ENCODE measurements at places on chromosomes 2 and 18.

DNA sequence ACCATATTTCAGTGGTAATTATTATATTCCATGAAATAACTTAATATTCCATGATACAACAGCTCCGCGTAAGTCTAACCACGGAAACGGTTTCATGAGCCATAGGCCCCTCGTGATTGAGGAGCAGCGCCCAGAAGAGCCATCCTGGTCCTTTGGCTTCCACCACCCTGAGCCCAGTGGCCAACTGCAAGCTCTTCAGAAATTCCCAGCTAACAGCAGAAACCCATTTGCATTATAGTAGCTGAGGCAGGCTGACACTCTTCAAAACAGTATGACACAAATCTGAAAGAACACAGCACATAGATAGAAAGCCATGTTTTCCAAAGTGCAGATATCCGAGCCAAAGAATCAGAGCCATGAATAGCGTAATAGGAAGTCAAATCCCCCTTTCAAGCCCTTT is 120.9 kb upstream of the NFATC1 start:
- no peak for DNase-seq

GRCh38 chr2:58186501-58186900 is 54.6 kb downstream of the FANCL start:
- DNase-seq = no peak

GRCh38 chr2:18132697-18133096 is 254.2 kb downstream of the KCNS3 start:
- DNase-seq = no peak

DNA sequence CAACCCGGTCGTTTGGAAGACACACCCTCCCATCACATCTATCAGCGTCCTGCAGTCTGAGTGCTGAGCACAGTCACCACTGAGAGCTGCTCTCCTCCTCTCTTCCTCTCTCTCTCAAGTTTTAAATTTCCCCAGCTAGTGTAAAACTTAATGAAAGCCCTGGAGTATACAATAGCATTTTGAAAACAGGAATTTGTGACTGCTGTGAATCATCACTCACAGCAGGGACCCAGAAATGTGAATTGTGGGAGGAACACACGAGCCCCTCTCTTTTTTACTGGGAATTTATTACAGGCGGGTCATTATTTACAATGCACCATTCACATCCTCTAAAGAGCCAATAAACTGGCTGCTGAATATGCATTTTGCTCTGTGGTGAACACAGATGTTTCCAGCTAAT is 185.0 kb upstream of the SMIM21 start:
- DNase-seq = no peak

- no peak for DNase-seq
Observed at GRCh38 chr18:9764011-9764481, 55.9 kb downstream of the RAB31 start.

DNA sequence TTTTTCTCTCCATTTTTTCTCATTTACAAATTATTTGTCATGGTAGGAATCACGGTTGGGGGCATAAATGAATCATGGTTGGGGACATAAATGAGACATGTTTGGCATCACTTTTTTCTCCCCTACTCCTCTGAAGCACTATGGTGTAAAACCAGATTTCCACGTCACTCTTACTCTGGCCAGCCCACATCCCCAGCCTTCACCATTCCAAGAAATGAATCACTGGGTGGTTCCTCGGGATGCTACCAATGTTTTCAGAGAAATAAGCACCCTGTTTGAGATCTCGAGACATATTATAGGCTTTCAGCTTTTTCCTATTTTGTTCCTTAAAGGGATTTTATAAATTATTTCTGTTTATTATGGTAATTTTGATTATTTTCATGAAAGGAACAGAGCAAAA is 155.0 kb upstream of the SLC8A1 start:
- DNase-seq = no peak

DNA sequence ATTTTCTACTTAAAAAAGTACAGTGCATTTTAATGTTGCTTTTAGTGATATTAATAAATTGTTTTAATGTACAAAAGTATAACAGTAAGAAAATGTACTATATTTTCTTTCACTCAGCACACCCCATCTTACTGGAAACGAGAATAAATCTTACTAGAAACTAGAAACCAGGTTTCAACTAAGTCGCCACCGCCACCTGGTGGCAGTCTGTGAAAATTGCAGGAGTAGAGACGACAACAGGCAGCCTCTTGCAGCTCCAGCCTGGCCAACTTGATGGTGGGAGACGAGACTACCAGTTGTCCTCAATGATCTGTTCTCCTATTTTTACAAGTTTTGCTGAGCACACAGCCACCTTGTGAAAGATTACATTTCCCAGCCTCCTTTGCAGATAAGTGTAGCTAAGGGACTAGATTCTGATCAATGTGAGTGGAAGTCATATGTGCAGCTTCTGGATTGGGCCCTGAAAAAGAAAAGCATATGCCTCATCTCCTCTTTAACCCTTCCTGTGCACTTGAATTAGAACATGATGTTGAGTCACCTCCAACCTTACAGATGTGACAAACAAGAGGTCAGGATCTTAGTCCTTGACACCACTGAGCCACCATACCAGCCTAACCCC is 8.7 kb downstream of the OTOF start:
- DNase-seq = peak; percentile 7

- no peak for DNase-seq
Observed at GRCh38 chr18:9521770-9522169, 46.5 kb downstream of the RALBP1 start.

GRCh38 chr2:55033076-55033742 is 17.0 kb downstream of the RTN4 start:
- no peak for DNase-seq

- DNase-seq = no peak
Observed at GRCh38 chr2:65465124-65465523, 32.7 kb upstream of the SPRED2 start.

- DNase-seq = peak; percentile 24
Observed at GRCh38 chr2:64819774-64820688, 166.3 kb upstream of the SERTAD2 start.

GRCh38 chr2:142881619-142882018 is 4.2 kb downstream of the KYNU start:
- no peak for DNase-seq

DNA sequence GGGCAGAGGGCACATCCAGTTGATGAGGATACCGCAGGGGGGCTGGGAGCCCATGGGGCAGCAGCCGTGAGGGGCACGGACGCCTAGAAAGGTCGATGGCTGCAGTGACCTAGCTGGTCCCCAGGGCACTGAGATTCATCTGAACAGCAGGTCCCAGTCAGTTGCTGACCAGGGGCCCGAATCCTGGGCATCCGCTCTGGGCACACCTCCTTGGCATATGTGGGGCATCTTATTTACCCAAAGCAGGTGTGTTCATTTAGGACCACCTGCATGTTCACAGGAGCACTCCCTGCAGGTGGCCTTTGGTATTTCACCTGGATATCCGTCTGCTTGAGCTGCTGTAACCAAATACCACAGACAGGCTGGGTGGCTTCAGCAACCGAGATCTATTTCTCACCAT is 72.0 kb upstream of the ODC1 start:
- DNase-seq = no peak

- DNase-seq = no peak
Observed at GRCh38 chr2:64649013-64649484, 4.7 kb downstream of the SERTAD2 start.

GRCh38 chr2:40450796-40451430 is 977 bp downstream of the SLC8A1 start:
- DNase-seq = no peak

GRCh38 chr2:27690052-27690451 is 26.4 kb downstream of the SLC4A1AP start:
- DNase-seq = no peak

DNA sequence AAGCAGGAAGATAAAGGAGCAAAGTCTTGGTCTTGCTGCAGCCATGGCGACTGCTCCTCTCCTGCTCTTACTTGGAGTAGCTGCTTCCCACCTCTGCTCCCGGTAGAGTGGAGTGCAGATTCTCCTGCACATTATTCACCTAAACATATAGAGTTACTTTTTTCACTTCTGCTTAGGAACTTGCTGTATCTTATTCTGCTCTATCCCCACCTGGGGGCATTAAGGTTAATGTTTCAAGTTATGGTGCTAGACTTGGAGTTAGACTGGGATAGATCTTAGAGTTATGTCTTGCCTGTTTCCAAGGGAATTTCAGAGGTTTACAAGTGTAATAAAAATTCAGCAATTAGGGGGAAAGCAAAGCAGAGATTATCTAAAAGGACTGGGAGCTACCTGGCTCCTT is 144.2 kb downstream of the SETBP1 start:
- DNase-seq = no peak

DNA sequence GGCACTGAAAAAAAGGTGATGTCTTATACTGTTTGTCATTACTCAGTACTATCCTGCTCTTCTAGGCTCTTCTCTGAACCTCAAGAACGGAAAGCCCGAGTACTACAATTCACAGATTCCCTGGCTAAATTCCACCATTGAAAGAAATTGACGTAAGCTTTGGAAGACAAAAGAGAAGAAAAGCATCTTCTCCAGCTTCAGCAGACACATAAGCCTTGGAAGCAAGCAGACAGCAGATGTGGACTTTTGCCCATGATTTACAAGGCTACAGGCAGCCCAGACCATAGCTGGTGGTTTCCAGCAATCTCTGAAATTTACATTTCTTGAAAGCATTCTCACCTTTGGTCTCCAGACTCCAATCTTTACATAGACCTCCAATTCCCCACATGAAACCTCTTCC is 289.0 kb downstream of the C1D start:
- DNase-seq = no peak

- DNase-seq = no peak
Observed at GRCh38 chr18:58996131-58996641, 131.5 kb downstream of the ZNF532 start.

DNA sequence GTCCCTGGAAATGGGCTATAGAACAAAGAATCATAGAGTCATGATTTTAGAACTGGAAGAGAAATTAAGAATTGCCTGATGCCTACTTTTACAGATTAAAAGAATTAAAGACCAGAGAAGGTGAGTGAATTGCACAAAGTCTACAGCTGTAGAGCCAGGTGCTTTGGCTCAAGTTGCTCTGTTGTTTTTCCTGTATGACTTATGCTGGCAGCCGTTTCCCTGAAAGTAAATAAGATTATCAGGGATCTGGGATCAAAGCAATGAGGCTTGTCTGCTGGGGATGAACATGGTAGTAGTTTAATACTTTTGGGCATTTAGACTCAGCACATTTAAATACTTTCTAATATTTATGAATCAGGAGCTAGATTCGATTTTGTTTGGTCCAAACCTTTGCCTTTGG is 166.9 kb downstream of the PRPF40A start:
- DNase-seq = no peak

DNA sequence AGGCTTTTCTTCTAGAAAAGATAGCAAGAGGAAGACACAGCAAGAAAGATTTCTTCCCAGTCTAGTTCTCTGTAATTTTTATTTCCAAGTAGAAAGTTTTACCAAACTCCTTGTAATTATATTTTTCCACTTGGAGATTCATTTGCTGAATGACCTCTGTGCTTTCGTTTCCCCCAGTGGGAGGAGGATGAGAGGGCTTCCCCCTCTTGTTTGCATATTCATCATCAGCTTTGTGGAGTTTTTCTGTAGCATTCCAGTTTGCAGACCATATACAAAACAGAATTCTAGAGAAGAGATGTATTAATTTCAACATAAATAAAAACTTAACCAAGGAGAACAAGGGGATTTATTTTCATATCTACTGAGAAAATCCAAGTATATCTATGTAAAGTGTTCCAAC is 51.3 kb downstream of the RMDN2 start:
- no peak for DNase-seq

GRCh38 chr2:63855418-63856302 is 14.0 kb downstream of the UGP2 start:
- no peak for DNase-seq

- DNase-seq = no peak
Observed at GRCh38 chr2:73759904-73760303, 20.0 kb downstream of the DUSP11 start.

Measured in stimulated activated CD8-positive, alpha-beta memory T cell treated with anti-CD3 and anti-CD28 coated beads, Interleukin-4, amount 100 ng/mL, for 4 hours (primary cell).